ENCODE measurements at places on chromosomes 3 and 15. TPM values are rescaled to one million over a fixed set of nuclear protein-coding genes. Genes with fewer than 3 reads are reported as not detected.

DNA sequence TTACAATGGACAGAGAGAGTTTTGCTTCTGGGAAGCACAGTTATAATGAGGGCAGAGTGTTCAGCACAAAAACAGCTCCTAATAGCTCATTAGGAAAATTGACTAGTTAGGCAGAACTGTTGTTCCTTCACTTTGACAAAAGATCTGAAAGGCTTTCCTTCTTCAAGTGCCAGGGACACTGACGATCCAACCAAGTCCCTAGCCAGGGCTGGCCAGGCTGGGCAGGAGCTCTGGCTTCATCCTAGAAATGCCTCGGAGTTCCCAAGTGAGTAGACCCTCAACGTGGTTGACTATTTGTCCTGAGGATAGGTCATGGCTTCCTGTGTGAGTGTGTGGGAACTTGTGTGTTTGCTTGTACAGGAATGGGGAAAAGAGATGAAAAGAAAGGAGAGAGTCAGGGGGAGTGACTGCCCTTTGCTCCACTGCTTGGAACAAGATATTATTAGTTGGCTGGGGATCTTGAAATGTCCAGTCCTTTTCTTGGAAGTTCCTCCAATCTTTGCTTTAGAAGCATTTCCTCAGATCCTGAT, 617.9 kb downstream of the NTRK3 start:
- DNase-seq: no peak

- DNase-seq: no peak
These were observed 9.5 kb downstream of the PDE8A start for GRCh38 chr15:84991014-84991712.

DNA sequence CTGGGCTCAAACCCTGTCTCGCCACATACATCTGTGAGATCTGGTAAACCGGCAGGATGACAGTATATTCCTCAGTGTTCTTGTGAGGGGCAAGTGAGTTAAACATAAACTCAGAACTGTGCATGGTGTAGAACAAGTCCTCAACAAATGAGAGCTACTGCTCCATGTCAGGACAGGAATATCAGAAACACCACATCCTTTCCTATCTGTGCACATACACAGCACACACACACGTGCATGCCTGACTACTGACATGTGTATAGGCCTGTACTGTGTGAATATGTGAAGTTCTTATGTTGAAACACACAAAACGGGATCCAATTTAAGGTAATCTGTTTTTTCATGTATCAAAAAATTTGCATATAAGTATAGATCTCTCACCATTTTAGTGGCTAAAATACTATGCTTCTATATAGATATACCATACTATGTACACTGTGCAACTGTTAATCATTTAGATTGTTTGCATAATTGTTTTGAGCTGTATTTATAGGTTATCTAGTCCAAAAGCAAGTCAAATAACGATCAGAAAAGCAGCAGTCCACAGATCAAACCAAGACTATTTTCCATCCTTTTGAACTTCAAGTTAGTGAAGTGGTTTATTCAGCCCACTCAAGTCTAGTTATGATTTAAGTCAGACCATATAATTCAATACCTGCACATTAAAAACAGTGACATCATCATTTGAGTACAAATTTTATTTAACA, 44.8 kb downstream of the CCR4 start:
- no peak for DNase-seq

DNA sequence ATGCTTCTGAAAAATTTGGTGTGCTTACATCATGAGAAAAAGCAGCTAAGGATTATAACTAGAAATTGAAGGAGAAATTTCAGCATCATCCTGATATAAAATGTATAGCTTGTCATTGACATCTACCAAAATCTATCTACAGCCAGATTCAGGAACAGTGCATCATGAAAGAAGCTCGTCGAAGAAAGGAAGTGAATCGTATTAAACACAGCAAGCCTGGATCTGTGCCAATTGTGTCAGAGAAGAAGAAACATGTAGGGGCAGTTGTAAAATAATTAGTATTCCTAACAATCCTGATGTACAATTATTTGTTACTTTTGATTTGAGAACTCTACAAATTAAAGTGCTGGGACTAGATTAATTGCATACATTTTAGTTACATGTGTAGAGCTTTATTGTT, 37.2 kb downstream of the AP4E1 start:
- DNase-seq: peak; percentile 46

DNA sequence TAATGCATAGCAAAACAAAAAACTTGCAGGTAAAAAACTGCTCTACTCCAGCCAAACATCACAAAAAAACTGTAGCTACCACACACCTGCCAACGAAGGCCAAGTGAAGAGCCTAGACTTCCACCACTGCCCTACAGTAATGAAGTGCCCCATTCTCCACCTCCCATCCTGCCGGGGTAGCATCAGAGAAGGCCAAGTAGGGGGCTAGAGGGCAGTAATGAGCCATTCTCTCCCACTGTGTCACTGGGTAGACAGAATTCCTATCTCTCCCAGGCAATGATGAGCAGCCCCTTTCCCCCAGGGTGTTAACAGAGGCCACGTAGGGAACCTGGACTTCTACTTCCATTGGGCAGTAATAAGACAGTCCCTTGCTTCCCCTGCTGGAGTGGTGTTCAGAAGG, 9.5 kb downstream of the SEC22C start:
- peak; percentile 48 for DNase-seq

GRCh38 chr3:169295912-169296570, 367.5 kb downstream of the MECOM start:
- no peak for DNase-seq

DNA sequence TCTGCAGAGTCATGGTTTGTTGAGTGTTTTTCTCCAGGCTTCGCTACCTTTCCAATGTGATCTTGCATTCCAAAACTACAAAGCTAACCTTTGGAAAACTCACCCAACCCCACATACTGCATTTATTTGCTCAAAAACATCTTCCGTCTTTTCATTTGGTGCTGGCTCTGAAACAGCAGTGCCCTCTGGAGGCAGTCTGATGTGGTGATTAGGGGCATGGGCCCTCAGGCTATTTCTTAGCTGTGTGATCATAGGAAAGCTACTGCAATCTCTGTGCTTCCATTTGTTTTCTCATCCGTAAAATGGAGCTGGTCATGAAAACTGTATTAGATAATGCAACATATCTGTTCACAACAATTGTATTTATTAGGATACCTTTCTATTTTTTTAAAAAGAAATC, 47.0 kb downstream of the MTHFS start:
- peak; percentile 47 for DNase-seq

GRCh38 chr3:27500035-27500434, 15.9 kb upstream of the SLC4A7 start:
- DNase-seq: no peak

DNA sequence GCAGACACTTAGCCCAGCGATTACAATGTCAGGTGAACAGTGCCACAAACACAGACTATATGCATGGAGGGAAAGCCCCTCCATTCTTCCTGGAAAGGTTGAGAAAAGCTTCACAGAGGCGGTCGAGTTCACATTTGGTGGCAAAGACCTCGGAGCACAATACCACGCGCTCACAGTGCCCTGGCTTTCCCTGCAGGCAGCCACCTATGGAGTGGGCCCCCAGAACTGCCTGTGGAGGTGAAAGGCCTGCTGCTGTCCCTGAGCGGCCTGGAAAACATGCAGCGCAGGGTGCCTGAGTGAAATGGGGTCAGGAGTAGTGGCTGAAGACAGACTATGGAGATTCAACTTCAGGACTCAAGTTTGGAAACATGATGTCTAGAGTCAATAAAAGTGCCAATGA, 26.9 kb downstream of the PDIA5 start:
- DNase-seq: no peak

GRCh38 chr3:151839313-151839631, 25.4 kb downstream of the AADAC start:
- DNase-seq: no peak

DNA sequence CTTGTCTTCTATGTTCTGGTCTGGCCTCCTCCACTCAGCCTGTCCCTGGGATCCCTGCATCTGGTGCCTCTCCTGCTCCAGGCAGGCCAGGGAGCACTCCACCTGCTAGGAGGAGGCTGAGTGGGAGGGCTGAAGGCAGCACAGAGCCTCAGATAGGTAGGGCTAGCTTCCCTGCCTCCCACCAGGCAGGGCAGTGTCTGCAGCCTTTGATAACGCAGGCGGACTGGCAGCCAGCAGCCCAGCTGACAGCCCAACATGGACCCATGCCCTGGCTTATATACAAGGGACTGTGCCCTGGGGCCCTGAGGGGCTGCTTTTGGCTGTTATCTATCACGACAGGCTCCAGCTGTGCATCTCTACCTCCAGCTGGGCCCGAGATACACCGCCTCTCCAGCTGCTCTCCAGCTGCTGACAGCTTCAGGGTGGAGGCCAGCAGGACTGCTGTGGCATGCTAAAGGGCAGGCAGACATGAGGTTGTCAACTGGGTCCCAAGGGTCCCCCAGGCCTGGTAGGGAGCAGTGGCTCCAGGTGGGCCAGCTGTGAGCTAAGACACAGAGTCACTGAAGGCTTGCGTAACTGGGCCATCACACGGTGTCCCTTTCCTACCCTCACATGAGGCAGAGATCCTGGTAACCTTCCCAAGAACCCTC, 5.2 kb upstream of the CLK3 start:
- DNase-seq: no peak

GRCh38 chr15:96344706-96345559, 14.4 kb downstream of the NR2F2 start:
- no peak for DNase-seq

- DNase-seq: peak; percentile 73
These were observed 138.0 kb downstream of the FBN1 start for GRCh38 chr15:48507416-48508065.

GRCh38 chr15:35721751-35722150, 175.8 kb upstream of the DPH6 start:
- no peak for DNase-seq

DNA sequence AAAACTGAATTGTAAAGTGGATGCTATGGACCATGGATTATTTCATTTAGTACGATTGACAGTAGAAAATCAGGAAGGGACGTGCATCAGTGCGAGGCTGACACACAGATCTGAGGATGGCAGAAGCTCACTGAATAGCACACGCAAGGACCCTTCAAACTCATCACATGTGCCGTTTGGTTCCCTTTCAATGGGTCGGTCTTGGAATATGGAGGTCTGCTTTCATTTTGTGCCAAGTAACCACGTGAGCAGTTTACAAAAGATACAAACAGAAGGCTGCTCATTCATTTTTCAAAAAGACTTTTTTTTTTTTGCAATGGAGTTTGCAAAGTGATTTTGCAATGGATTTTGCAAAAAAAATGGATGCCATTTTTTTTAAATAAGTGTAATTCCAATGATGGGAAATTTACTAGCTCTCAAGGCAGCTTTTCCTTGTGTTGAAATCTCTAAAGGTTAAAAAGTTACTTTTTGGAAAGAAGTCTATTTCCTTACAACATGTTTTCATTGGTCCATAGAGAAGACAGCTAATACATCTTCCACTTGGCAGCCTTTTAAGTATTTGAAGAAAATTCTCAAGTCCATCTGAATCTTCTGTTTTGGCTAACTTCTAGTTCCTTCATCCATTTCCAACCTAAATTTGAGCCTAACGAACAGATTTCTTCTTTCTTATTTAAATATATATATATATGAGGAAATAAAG, 392.3 kb upstream of the TPRG1 start:
- DNase-seq: no peak

- no peak for DNase-seq
These were observed 341.3 kb upstream of the CFAP20DC start for GRCh38 chr3:59391131-59391530.

DNA sequence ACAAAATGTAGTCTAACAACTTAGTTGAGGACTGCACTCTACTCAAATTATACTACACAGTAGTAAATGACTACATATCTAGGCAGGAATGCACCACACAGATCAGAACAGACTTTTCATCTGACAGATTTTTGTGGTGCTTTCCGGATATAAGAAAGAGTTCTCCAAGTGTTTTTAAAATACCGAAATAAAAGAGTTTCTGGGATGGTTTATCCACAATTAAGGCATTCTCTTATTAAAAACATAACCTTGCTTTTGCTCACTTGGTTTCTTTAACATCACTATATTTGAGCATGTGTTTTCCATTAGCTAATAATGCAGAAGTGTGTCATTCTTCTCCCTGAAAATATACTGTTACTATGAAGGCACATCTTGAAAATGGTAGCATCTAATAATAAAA, 132.9 kb downstream of the MAGI1 start:
- no peak for DNase-seq

- no peak for DNase-seq
These were observed 86.8 kb downstream of the TMCO5A start for GRCh38 chr15:38021259-38021658.

DNA sequence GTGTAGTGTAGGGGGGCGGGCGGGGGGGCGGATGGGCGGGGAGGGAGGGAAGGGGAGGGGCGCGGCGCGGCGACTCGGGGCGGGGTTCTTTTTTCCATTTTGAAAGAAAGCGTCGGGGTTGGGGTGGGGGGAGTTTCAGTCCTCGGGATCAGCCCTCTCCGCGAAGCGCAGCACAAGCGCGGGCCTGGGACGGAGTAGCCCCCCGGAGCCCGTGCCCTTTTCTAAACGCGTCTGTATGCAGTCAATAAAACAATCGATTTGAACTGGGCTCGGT, 6.1 kb downstream of the ISLR2 start:
- no peak for DNase-seq

DNA sequence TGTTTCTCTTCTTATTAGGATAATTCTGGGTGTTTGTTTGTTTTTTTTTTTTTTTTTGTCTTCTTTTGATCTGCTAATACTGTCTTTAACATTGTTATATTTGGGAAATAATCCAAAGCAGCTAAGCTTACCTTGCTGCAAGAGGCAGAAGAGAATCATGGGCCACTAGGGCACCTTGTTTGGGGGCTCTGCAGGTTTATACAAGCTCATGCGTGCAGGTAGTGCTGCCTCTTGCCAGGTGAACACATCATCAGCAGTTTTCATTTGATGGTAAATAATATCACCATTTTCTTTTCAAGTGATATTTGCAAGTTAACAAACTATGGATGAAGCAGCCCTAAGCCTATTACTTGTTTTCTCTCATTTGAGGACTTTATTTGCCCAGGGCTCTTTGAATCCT, 37.9 kb downstream of the MAP3K13 start:
- no peak for DNase-seq

DNA sequence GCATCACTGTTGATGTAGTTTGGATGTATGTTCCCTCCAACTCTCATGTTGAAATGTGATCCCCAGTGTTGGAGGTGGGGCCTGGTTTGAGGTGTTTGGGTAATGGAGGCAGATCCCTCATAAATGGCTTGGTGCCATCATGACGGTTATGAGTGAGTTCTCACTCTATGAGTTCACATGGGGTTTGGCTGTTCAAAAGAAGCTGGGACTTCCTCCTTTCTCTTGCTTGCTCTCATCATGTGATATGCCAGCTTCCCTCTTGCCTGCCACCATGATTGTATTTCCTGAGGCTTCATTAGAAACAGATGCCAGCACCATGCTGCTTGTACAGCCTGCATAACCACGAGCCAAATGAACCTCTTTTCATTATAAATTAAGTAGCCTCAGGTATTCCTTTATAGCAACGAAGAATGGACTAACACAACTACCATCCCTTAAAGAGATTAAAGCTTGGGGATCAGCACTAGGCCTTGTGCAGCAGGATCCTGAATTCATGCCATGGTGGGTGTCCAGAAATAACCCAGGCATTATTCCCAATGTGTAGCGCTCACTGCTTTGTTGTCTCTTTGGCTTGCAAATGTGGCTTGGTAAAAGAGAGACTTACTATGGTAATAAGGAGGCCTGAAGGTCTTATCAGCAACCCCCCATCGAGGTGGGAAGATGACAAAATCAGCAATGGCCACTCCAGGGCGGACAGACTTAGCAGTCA, 41.9 kb downstream of the NDUFB4 start:
- no peak for DNase-seq

Gene FBLN2
- total RNA-seq: 0.55 TPM

Gene C3orf80
- total RNA-seq: not detected

Gene FAM43A
- total RNA-seq: 0.57 TPM

Gene TMC3
- not detected for total RNA-seq

Gene STXBP5L
- not detected for total RNA-seq

Gene IL20RB
- total RNA-seq: 3.4 TPM

Gene ADAMTSL3
- total RNA-seq: not detected

Gene ALCAM
- total RNA-seq: 5.5 TPM

Gene GLDN
- 2.3 TPM for total RNA-seq

Gene SMAD6
- total RNA-seq: 101 TPM

Data from HT-29 (cell line).